Fibroblast of lung (primary cell): ENCODE measurements at places on chromosomes 4 and X. TPM values are rescaled to one million over a fixed set of nuclear protein-coding genes. Genes with fewer than 3 reads are reported as not detected.
A peak's percentile ranks its signal among the peaks of the same experiment; 100 is the strongest.

GRCh38 chr4:56183344-56183959 is 203.8 kb downstream of the AASDH start:
- no peak for DNase-seq

Gene HSFX4
- not detected in 2 replicates for polyA plus RNA-seq

Gene GPAT3
- polyA plus RNA-seq, result 2.6 and 11.2 TPM in 2 replicates

Gene PIR
- polyA plus RNA-seq, result 15.9 and 19.9 TPM in 2 replicates

GRCh38 chr4:28093071-28093470 is 1232.4 kb downstream of the STIM2 start:
- DNase-seq, result no peak

DNA sequence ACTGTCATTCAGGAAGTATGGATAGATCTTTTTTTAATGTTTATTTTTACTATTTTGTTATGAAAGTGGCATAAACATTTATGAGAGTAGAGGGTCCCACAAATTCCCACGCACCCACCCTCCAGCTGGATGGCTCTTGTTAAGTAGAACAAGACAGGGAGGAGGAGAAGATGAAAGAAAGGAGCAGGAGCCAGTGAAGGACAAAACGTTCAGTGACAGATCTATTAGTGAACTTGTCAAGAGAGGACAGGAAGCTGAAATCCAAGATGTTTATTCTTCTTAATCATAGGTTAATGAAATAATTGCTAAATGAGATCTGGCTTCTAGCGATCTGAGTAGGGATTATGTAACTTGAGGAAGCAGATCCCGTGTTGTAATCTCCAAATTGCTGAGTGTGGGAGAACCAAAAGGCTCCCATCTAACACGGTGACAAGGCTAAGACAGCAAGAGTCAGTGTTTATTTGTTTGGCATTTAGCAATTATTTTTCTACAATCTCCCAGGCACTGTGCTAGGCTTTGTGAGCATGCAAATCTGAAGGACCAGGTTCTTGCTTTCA is 162.5 kb downstream of the SHROOM3 start:
- no peak for DNase-seq

GRCh38 chrX:45774961-45775360 is 574.3 kb upstream of the DIPK2B start:
- peak; percentile 88 for DNase-seq

GRCh38 chrX:116111497-116111896 is 59.0 kb upstream of the AGTR2 start:
- DNase-seq, result no peak

DNA sequence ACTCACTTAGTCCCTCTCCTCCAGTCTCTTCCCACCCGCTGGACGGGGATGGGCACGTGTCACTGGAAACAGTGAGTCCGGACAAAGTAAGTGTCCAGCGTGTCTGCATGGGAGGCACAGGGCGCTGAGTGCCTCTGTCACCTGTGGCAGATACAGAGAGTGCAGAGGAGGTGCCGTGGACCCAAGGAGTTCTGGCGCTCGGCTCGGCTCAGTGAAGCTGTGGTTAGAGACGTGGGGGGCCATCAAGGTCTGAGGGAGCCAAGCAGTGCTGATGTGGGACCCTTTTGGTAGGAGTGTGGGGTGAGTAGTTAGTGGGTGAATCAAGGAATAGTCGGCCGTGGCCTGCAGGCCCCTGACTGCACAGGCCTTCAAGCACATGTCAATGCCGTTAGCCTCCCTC is 40.1 kb upstream of the MSANTD1 start:
- no peak for DNase-seq

GRCh38 chr4:179624768-179625181 is 2182.5 kb upstream of the AGA start:
- peak; percentile 90 for DNase-seq

DNA sequence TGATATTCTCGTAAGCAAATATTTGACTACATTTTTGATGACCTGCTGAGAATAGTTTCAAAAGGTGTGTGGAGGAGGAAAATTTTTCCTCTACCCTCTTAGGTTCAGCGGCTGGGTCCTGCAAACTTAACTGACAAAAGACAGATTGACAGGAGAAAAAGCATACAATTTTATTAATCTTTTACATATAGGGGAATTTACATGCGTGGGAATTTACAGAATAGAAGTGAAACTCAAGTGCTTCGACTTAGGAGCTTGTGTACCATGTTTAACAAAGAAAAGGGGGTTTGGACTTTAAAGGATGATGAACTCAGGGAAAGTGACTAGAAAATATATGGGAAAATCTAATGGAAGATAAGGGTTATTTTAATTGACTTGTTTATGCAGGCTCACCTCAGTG is 2.5 kb downstream of the HERC6 start:
- DNase-seq, result no peak

DNA sequence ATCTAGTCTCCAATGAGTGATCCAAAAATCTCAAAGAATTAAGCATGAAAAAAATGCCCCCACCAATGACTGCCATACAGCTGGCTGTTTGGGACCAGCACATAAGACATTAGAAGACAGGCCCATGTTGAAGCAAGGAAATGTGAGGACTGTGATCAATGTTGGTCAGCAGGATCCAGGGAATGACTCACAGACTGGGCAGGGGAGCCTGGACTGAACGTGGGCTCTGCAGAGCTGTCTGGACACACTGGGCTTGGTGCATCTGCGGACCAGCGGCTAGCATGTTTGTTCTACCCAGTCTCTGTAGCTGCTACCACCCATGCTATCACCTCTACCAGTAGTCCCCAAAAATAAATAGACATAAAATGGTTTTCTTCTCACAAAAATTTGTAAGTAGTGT is 108.6 kb downstream of the PALLD start:
- DNase-seq, result peak; percentile 66

DNA sequence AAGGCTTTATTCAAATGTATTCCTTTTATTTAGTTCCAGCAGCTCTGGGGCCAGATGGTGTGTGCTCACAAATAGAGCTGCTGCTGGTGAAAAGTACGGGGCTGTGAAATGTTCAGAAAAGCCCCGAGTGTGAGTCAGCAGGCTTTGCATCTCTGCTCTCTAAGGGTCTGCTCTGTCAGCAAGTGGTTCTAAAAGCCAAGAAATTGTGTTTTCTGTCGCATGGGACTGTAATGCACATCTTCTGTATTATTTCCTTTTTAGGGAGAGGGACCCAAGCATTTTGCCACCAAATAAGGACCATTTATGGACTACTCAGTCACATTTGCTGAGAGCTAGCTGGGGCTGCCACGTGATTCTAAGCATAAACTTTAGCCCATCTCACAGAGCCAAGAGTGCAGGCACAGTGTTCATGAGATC is 82.9 kb upstream of the NHS start:
- peak; percentile 42 for DNase-seq

GRCh38 chr4:28373601-28374000 is 1513.0 kb downstream of the STIM2 start:
- DNase-seq, result peak; percentile 40

- no peak for DNase-seq
Measured at GRCh38 chr4:25050370-25051078, 19.8 kb upstream of the LGI2 start.

Gene KIT
- polyA plus RNA-seq, result 7.0 and 19.9 TPM in 2 replicates
